ENCODE measurements at places on chromosomes 5 and 9.

- no peak for DNase-seq
Observed at GRCh38 chr9:86983620-86984259, 36.4 kb upstream of the GAS1 start.

DNA sequence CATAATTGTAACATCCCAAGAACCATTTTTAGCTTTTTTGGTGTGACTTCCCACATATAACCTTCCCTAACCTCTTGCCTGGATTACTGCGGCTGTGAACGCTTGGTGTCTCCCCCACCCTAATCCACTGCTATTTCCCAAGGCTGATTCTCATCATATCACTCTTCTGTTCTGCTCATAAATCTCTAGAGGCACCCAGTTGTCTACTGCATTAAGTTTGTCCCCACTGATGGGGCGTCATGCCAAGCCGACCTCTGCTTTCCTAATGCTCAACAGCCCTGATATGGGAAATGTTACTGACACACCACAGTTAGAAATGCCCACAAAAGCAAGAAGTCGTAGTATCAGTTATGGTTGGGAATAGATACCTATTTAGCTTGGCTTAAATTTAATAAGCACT is 24.4 kb downstream of the NPR3 start:
- no peak for DNase-seq

DNA sequence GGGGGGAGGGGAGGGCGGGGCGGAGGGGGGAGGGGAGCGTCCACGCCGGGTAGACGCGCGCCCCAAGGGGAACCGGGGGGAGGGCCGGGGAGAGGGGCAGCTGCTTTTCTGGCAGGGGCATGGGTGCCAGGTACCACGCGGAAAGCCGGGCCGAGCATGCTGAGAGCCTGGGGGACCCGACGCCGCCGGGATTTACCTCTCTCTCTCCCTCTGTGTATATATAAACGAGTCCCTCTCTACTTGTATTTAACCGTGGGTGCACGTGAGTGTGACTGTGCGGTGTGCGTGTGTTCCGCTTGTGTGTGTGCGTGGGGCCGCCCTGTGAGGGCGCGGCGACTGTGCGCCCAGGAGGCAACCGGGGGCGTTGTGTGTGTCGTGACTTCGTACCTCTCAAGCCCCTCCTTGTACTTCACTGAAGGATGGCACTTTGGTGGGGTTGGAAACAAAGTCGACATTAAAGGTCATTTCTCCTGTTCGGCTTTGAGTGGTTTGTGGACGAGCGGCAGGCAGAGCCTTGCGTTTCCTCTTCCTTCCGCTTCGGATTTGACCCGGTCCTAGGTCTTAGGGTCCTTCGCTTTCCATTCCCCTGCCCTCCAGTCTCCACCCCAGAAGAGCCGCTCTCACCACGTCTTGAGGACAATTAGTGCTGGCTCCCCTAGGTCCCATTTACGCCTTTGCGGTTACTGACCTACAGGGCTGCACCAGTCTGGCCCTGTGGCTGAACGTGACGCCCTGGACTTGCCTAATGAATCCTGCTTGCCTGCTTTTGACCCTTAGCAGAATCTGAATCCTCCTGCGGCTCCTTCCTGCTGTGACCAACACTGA is 36.2 kb upstream of the TTC1 start:
- no peak for DNase-seq

- DNase-seq: no peak
Observed at GRCh38 chr9:97562542-97562941, 61.1 kb downstream of the TMOD1 start.

All from SK-N-MC (cell line).